ENCODE measurements at places on chromosomes 13 and 19.

GRCh38 chr19:50663482-50663790 is 14.2 kb downstream of the C19orf81 start:
- no peak for DNase-seq

- no peak for DNase-seq
Observed at GRCh38 chr13:109114991-109115390, 485.6 kb downstream of the MYO16 start.

- DNase-seq, result no peak
Observed at GRCh38 chr19:17685451-17686022, 2.6 kb downstream of the UNC13A start.

GRCh38 chr13:32734511-32734910 is 148.3 kb downstream of the PDS5B start:
- DNase-seq, result peak; percentile 18

DNA sequence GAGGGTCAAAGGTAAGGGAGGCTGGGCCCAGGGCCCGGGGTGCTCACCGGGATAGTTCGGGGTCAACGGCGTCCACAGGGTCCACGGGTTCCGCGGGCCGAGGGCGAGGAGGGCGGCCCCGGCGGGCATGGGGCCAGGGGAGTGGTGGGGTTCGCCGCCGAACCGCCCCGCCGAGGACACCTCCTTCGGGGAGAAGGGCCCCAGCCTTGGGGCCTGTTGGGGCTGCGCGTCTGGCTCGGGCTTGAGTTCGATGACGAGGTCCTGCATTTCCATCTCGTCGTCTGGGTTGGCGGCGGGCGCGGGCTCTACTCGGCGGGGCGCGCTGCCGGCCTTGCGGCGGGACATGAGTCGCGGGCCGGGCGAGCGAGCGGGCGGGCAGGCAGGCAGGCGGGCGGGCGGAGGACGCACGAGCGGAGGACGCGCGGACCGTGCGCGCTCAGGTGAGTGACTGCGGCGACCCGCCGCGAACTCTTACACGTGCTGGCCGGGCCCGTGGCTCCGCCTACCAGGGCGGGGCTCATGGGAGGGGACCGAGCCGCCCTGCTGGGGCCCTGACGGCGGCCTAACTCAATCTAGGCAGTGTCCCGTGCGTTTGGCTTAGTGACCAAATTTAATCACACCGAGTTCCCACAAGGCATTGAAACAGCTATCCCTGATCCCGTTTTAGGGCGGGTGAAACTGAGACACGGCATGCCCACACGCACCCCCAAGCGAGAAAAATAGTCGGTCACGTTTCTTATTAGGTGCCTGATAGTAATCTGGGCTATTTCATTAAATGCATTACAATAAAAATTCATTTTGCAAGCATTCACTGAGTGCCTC is at the start of gene ZNF296:
TSS of gene ZNF296 (minus strand) at position 450 of the 822 bp plus-strand sequence. CDS start at position 345, 105 bp downstream.
- peak; percentile 76 for DNase-seq

DNA sequence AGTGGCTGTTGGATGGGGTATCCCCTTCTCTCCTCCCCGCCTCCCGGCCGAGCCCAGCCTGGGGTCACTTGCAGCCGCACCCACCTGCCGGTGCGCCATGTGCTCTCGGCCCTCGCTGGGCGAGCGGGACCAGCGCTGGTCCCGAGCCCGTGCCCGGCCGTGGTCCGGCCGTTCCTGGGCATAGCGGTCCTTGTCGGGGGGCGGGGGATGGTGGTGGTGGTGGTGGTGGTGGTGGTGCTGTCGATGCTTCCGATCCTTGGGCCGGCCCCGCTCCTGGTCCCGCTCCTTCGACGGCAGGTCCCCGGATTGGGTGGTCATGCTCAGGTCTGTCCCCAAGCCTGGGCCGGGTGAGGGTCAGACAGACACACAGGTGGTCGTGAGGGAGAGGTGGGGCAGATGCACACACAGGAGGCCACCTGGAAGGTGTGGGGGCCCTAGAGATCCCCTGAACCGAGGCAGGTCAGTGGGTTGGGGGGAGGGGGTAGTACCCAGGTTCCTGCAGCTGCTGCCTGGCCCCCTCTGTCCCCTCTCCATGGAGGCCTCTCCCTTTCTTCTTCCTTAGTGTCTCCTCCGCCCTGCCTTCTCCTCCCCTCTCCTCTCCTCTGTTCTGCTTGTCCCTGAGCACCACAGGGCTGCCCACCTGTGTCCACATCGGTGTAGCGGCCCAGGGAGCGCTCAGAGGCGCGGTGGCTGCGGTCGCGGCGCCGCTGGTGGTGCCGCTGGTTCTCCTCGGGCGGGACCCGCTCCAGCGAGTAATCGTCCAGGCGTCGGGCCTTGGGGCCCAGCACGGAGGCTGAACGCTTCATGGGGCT is 58.7 kb downstream of the IER2 start:
- DNase-seq, result no peak

- DNase-seq, result no peak
Observed at GRCh38 chr19:33627526-33627925, 5.8 kb downstream of the CHST8 start.

GRCh38 chr19:51018745-51019543 is 565 bp downstream of the KLK10 start:
- peak; percentile 4 for DNase-seq

DNA sequence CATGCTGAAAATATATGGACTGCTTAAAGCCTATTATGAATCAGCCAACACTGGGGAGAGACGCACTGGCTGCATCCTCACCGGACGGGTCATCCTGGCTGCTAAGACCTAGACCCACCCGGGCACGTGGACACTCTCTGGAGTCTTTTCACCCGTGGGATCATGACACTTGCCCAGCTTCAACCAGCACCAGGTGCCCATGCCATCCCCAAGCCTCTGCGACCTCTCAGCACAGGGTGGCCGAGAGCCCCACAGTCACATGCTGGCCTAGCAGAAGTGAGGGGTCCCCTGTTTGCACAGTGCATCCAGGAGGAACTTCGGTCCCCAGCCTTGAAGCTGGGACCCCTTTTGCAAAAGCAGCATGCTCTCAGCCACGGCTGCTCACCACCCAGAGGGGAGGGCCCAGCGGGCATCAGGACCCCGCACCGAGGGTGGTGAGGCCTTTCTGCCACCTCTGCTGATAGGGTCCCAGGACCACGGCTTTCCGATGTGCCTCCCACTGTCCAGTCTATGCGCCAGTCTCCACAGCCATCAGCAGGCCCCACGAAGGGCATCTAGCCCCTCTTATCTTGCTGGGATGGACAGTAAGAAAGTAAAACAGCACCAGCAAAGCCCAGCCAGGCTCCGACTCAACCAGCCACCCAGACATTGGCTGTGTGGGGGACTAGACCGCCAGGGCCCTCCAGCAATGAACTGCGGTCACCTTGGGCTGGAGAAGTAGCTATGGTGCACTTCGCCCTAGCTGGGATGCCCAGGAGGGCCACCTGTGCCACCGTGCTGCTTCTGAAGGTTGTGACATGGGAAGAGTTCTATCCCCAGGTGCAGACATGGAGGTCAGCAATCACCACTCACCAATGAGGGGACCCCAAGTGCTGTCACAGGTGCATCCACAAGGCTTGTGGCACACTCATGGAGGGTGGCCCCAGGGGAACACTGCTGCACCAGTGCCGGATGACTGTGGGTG is 73.1 kb downstream of the CEBPG start:
- no peak for DNase-seq

GRCh38 chr13:71576571-71576970 is 290.4 kb downstream of the DACH1 start:
- DNase-seq, result no peak

DNA sequence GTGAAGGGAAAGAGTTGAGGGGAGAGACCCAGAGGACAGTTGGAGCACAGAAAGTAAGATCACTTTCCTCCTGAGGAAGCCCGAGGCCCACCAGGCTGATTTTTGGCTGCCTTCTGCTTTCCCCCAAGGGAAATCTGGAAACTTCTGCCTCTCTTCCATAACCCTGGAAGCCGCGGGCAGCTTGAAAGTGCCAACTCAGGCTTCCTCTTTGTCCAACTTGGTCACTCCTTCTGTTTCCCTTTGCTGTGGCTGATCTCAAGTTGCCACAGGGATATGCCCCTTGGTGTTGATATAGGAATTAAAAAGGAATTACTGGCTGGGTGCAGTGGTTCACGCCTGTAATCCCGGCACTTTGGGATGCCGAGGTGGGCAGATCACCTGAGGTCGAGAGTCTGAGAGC is 5.7 kb upstream of the CD70 start:
- DNase-seq, result no peak

DNA sequence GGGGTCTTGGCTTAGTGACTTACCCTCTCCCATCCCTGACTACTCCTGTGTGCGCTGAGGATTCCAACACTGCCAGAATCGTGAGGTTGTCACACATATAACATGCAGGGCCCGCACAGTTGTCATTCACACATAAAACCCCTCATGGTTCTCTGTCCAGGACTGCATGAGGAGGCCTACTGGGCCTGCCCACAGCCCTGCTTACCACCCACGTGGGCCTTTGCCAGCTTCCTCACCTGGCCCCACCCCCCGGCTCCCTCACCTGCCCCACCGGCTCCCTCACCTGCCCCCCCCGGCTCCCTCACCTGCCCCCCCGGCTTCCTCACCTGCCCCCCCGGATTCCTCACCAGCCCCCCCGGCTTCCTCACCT is 197.2 kb downstream of the TEX29 start:
- no peak for DNase-seq

DNA sequence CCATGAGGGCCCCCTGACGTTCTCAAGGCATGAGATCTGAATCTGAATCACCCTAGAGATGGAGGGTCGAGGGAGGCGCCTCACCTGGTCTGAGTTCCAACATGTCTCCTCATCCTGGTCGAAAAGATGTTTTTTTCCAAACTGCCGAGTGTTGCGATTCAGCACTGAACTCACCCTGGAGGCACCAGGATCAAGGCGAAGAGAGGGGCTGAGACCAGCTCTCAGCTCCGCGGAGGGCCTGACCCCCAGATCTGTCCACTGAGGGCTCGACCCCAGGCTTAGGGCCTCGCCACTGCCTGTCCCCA is 555 bp downstream of the NR2C2AP start:
- no peak for DNase-seq

- DNase-seq, result peak; percentile 21
Observed at GRCh38 chr19:8194528-8195267, 14.5 kb upstream of the CERS4 start.

GRCh38 chr19:6021878-6022569 is 44.1 kb upstream of the RANBP3 start:
- DNase-seq, result peak; percentile 72

DNA sequence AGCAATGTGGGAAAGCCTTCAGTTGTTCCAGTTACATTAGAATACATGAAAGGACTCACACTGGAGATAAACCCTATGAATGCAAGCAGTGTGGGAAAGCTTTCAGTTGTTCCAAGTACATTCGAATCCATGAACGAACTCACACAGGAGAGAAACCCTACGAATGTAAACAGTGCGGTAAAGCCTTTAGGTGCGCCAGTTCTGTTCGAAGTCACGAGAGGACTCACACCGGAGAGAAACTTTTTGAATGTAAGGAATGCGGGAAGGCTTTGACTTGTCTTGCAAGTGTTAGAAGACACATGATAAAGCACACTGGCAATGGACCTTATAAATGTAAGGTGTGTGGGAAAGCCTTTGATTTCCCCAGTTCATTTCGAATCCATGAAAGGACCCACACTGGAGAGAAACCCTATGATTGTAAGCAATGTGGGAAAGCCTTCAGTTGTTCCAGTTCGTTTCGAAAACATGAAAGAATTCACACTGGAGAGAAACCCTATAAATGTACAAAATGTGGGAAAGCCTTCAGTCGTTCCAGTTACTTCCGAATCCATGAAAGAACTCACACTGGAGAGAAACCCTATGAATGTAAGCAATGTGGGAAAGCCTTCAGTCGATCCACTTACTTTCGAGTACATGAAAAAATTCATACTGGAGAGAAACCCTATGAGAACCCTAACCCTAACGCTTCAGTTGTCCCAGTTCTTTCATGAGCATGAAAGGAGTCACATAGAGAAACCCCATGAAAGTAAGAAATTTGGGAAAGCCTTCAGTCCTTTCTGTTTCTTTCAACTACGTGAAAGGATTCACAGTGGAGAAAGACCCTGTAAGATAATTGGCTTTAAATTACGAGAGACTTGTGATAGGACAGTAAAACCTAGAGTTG is 20.1 kb downstream of the ZNF627 start:
- DNase-seq, result no peak

GRCh38 chr19:6498294-6499036 is 3.6 kb downstream of the TUBB4A start:
- DNase-seq, result peak; percentile 93

- peak; percentile 34 for DNase-seq
Observed at GRCh38 chr13:41500511-41500910, 43.2 kb downstream of the RGCC start.

DNA sequence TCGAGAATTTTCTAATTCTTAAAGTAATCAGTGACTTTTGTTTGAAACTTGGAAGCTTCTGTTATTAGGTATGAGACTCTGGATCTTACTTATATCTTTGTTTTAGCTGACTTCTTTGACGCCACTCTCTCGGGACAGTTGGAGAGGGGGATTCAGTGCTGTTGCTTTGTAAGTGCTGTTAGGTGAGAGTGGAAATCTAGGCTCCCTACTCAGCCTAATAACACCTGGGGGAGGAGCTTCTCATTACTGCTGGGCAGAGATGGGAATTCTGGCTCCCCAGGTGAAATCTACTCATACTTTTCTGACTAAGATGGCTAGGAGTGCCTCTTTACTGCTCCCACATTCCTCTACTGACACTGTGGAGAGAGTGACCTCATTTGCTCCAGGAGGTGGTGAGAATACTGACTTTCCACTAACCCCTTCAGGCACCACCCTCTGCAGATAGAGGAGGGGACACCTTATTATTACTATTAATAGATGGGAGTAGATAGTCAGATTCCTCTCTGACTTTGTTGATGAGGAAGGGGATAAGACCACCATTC is 324.9 kb upstream of the SPRY2 start:
- no peak for DNase-seq

- DNase-seq, result no peak
Observed at GRCh38 chr13:34618654-34619053, 323.4 kb upstream of the NBEA start.

GRCh38 chr13:109862627-109863026 is 76.2 kb upstream of the IRS2 start:
- DNase-seq, result no peak

DNA sequence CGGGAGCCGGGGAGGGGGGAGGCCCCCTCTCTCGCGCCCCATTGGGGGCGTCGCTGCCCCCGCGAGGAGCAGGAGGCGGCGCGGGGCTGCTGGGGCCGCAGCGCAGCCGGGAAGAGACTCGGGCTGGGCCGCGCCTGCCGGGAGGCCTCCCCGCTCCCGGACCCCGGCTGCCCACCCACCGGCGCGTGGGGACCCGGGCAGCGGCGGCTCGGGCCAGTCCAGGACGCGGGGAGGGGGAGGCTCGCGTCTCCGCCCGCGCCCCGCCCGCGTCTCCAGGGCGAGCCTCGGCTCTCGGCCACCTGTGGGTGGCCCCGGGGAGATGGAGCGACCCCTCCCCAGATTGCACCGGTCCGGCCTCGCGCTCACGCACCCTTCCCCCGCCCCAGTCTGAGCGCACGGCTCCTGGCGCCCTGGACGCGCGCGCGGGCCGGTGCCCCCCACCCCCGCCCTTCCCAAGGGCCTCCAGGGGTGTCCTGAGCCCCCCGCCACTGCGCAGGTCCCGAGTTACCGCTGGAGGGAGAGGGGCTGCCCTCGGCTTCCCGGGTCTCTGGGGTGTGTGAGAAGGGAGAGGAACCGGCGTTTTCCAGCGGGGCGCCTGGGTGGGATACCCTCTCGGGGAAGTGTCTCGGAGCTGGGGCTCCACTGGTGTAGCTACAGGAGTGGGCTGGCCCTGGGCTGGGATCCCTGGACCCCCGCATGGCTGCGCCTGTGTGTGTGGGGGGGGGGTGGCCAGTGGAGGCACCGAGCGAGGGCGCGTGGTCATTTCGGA is 645 bp downstream of the PALM start:
- no peak for DNase-seq

GRCh38 chr13:73250061-73250460 is 191.3 kb downstream of the KLF5 start:
- DNase-seq, result peak; percentile 44

Measured in inflammatory macrophage treated with lipopolysaccharide for 4 hours (primary cell).